ENCODE measurements at places on chromosomes 3 and 15. TPM values are rescaled to one million over a fixed set of nuclear protein-coding genes. Genes with fewer than 3 reads are reported as not detected.

FBN1 gene
- polyA plus RNA-seq: 51.1 TPM

CRYGS gene
- 9.8 TPM for polyA plus RNA-seq

NPRL2 gene
- polyA plus RNA-seq: 40.9 TPM

VEPH1 gene
- 5.8 TPM for polyA plus RNA-seq

DNA sequence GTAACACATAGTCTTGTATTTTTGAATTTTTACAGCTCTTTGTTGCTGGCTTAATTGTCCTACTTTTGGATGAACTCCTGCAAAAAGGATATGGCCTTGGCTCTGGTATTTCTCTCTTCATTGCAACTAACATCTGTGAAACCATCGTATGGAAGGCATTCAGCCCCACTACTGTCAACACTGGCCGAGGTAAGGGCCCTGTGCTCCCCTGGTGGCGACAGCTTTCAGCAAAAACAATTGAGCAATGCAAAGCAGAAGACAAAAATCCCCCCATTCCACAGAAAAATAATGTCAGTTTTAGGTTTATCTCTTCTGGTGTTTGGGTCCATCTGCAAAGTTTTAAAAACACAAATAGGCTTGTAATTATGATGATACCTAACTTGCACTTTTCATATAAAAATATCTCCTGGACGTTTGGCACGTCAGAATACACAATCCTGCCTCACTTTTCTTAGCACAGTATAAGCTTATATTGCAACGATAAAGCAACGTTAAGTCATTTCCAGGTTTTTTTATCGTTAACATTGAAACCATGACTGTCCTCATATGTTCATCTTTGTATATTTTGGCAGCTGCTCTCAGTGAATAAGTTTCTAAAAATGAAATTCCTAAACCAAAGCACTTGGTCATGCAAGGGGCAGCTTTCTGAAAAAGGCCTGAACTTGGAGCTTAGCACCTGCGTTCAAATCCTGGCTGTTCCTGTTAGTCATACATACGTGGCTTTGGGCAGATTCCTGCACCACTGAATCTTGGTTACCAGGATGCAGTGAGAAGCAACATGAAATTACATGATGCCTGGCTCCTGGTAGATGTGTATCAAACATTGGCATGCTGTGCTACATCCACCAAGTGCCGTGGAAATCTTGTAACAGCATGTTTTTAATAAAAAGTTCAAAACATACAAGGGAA is 8.5 kb downstream of the SEC61A1 start:
- DNase-seq: no peak

- no peak for DNase-seq
These were observed 89.5 kb downstream of the CTNNB1 start for GRCh38 chr3:41288785-41289184.

DNA sequence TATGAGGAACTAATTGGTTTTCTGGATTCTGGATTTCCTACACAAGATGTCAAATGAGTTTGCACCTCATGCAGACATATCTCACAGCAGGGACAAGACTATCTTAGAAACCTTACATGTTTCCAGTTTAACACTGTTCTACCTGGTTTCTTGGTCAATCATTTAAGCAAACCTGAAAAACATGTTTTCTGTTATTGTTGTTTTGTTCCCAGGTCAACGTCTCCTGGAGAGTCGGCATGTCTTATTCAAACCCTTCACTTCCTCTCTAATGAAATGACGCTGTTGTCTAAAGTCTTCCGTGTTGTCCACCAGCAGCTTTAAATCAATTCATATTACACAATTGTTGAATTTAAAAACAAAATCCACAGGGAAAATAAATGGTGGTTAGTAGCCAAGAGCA is 150.9 kb downstream of the CNTN3 start:
- DNase-seq: no peak

GRCh38 chr3:133038089-133038730 is at the start of gene TMEM108:
Gene TMEM108 (plus strand): TSS chr3:133038391.
- DNase-seq: peak; percentile 99

GRCh38 chr15:60740231-60740630 is 261.3 kb upstream of the ICE2 start:
- no peak for DNase-seq

GRCh38 chr15:47384341-47384740 is 333.0 kb upstream of the SEMA6D start:
- no peak for DNase-seq
